ENCODE measurements at places on chromosomes 6 and 20.
A peak's percentile ranks its signal among the peaks of the same experiment; 100 is the strongest.

DNA sequence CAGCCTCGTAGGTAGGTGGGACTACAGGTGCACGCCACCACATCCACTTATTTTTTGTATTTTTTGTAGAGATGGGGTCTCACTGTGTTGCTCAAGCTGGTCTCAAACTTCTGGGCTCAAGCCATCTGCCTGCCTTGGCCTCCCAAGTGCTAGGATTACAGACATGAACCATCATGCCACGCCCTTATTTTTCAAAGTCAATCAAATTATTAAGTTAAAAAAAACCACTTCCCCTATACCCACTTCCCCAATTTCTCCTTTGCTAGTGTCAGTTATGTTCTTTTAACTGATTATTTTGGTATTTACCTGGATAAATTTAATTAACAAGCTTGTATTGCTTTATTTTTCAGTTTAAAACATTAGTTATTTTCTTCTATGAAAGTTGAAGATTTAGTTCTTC lies 49.6 kb downstream of the RIOK1 start:
- no peak for DNase-seq

- peak; percentile 42 for DNase-seq
These were observed 35.2 kb downstream of the BMP6 start for GRCh38 chr6:7761051-7761450.

DNA sequence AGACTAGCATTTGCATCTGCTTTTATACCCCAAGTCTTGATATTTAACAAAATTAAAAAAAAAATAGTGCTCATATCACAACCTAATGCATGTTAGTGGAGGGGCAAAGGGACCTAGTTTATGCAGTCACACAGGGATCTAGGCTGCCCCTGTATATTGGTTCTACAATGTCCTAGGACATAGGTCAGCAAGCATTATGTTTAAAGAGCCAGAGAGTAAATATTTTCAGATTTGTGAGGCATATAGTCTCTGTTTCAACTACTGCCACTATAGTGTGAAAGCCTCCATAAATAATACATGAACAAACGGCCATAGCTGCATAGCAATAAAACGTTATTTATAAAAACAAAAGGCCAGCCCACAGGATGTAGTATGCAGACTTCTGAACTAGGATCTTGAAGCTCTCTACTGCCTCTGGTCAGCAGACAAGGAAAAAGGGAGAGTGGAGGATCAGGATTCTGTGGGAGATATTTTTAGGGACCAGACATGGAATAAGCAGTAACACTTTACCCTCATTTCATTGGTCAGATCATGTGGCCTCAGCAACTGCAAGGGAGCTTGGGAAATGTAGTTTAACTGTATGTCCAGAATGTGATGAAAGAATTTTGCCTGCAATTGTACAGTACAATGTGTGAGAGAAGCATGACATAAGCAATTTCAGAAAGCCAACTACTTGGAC lies 414.2 kb upstream of the SPTLC3 start:
- peak; percentile 37 for DNase-seq

GRCh38 chr20:32218156-32218900 lies 10.6 kb downstream of the POFUT1 start:
- DNase-seq: no peak

- no peak for DNase-seq
These were observed 330 bp downstream of the CGA start for GRCh38 chr6:87094576-87094975.

DNA sequence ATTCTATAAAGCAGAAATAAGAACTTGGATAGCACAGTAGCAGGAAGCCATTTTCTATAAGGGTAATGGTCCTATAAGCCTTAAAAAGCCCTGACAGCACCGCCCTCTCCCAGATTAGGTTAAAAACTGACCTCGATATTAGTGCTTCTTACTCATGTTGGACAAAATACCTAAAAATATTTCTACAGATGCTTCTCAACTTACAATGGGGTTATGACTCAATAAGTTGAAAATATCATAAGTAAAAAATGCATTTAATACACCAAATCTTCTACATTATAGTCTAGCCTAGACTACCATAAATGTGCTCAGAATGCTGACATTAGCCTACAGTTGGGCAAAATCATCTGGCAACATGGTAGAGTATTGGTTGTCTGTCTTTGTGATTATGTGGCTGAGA lies 70.3 kb downstream of the SESN1 start:
- DNase-seq: no peak

Data from fibroblast of villous mesenchyme (primary cell).